ENCODE measurements at places on chromosomes 12 and 14.

DNA sequence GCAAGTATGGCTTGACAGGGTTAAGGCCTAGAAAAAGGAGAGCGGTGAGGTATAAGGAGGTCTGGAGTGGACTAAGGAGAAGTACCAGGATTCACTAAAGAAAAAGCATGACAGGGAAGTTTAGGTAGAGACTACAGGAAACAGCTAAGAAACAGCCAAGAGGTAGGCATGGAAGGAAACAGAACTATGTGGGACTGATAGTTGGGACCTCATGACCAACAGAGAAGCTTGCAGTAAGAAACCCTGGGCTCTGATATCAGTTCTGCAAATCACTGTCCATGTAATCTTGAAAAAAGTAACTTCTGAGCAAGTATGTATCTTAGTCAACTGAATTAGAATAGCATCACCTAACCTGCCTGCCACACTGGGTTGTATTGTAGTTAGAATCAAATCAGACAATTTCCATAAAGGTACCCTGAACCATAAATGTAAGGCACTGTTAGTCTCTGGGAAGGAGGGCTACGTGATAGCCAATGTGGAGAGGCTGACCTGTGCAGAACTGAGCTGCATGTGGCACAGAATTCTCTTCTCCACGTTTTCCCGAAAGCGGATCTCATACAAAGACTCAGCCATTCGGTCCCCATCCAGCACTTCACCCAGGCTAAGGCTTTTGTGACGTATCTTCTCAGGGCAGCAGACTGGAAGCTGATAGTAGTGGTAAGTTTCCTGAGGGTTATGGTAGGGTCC, 912 bp downstream of the TM9SF1 start:
- DNase-seq = no peak

- DNase-seq = peak; percentile 30
These were observed 220.6 kb upstream of the RGS6 start for GRCh38 chr14:71711619-71712018.

DNA sequence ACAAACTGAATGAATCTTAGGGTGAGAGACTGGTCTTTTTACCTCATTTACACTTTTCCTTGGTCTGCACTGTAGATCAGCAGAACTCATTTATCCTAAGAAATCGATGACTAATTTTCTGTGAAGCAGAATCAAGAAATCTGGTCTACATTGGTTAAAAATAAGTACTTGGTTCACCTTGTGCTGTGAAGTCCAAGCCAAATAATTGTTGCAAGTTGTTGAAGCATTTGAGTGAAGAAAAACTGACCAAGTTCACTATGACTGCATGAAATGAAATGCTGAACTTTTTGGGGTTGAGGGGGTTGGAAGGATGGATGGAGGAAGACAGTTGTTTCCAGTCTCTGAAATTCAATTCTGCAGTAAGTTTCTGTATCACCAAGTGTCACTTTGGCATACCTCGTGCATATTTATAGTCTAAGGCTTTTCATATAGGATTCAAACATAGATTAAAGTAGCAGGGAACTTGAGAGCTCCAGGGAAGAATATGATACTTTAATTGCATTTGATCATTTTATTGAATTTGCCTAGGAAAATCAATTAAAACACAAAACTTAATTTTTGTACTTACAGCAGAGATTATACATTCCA, 75.0 kb downstream of the FAR2 start:
- DNase-seq = no peak

DNA sequence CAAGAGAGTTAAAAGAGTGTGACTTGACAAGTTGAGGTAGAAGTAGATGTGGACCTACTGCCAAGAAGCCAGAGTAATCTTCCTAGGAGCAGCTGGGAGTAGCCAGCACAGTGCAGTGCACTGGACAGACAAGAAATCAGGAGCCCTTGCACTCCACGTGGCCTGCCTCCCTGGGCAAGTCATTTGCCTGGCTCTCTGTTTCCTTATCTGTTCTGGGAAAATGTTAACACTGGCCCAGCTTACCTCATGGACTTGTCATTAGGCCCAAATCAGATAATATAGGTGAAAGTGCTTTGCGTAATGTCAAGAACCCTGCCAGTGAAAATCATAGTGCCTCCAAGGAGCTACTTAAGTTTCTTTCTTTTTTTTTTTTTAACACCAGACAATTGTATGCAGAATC, 19.2 kb downstream of the SLC7A8 start:
- DNase-seq = no peak

- DNase-seq = peak; percentile 18
These were observed 151.9 kb upstream of the ATF7IP start for GRCh38 chr12:14213542-14213941.

DNA sequence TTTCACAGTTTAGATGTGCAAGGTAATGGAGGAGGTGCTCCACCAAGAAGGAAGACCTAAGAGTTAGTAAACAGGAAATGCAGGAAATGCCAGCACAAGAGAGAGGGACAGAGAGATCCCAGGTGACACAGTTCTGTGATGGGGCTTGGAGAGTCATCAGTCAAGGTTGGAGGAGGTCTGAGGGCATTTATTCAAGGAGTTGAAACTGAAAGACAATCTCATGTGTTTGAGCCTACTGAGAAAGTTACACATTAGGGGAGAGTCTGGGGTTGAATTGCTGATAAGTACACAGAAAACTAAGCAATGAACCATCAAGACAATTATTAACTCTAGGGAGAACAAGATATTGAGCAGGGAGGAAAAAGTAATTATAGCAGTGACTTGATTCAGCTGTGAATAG, 138.5 kb downstream of the ANO6 start:
- DNase-seq = no peak

- DNase-seq = peak; percentile 20
These were observed 877.7 kb downstream of the GALC start for GRCh38 chr14:87115234-87115633.

GRCh38 chr12:27524494-27524835, 459 bp downstream of the PPFIBP1 start:
- DNase-seq = no peak

DNA sequence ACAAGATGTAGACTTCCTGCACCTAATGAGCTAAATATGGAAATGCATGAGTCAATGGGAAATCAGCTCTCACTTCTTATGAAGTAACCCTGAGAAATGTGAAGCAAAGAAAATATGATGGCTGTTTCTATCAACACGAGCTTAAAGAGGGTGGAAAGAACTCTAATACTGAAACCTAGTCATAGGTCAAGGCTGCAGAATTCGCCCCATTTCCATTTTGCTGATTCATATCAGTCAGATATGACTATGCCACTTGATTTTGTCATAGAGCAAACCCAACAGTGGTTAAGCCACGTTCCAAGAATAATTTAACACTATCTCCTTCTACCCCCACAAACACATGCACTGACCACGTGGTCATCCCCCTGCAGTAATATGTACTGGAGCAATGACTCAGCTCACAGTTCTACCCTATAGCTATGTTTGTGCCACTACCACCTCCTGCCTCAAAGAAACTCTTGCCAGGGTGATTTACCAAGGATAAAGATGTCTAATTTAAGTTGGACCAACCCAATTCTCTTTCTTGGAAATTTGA, 157.5 kb downstream of the TMTC3 start:
- no peak for DNase-seq

DNA sequence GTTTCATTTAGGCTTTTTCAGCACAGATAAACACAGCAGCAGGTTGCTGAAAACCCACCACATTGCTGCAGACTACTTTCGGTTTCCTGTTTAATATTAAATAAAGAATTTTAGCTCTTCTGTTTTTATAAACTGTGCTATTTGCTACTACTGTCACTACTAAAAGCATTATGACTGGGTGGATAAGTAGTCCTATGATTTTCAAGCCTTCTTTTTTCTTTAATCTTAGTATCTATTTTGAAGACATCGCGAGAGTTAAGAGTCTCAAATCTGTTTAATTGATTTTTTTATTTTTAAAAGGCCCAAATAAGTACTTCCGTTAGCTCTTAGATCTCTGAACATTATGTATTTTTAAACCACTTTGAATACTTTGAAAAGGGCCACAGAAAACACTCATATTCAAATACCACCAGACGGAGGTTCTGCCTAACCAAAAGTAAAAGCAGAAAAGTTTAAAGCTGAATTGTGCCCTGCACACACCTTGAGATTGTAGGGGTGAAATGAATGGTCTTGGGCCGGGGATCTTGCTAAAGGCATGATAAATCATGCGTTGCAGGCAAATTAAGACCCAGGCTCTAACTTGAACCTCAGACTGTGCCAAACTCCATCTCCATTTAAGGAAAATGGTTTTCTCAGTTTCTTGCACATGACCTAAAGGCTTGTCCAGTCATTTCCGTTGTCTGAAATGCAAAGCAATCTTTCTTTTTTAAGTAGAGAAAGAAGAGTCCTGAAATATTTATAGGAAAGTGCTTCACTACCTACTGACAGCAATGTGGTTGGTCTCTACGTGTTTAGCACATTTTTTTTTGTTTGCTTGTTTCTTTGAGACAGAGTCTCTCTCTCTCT, 13.6 kb upstream of the FOXN3 start:
- no peak for DNase-seq

DNA sequence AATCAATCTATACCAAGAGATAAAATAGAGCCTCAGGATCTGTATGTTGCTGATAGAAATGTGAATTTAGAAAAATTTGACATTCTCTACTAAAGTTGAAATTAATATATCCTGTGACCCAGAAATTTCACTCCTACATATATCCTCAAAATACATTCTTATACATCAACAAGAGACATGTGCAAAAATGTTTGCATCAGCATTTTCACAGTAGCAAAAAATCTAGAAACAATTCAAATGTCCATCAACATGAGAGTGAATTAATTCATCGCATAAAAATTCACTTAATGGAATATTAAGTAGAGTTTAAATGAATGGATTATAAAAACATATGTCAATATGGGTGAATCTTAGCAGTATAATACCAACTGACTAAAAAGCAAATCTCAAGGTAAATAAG, 80.8 kb downstream of the GPR65 start:
- no peak for DNase-seq

GRCh38 chr14:61153914-61154545, 127.1 kb downstream of the TMEM30B start:
- peak; percentile 68 for DNase-seq

GRCh38 chr12:24748326-24748725, 200.6 kb downstream of the BCAT1 start:
- no peak for DNase-seq

- no peak for DNase-seq
These were observed 66.7 kb downstream of the SLC24A4 start for GRCh38 chr14:92389598-92390158.

DNA sequence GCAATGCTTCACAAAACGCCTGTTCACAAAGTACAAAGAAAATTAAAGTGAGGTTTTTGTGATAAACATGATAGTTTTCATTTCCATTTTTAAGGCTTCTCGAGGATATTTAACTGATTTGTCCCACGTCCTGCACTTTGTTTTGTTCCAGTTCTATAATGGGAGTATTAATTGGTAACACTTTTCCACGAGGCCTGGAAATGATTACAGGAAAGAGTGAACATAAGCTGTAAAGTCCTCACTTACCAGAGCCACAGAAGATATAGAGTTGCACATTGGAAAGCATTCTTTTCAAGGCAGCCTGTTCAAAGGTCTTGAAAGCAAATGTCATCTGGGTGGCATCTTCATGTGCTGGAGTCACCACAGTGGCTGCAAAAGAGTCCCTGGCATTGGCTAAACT, 1236.6 kb downstream of the BCL11B start:
- DNase-seq = no peak

- DNase-seq = no peak
These were observed 37.1 kb upstream of the LMNTD1 start for GRCh38 chr12:25590011-25590721.

DNA sequence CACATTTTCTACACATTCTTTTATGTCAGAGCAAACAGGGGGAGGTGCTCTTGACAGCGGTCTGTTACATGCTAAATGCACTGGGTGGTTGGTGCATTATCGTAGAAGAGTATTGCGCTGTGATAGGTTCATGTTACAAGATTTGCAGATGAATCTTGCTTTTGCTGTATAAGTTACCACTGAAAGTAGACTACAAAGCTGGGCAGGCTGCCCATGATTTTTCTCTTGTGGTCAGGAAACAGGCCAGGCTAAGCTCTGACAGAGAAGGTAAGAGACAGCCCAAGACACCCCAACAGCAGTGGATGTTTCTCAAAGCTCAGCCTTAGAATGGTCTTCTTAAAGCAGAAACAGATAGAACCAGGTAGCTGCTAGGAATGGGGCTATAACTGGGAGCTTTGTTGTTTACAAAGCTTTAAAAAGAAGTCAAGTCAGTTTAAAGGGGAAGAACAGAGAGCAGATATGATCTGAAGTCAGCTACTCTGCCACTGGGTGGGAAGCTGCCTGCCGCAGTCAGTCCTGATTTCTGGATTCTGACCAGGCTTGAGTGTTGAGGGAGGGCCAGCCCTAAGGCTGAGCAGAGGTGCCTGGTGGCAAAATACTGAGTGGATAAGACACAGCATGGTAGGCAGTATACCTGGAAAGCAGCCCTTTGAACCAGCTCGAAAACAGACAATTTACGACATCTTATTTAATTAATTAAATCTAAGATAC, 9.4 kb downstream of the KCNA1 start:
- no peak for DNase-seq

GRCh38 chr14:101928415-101928841, 35.9 kb upstream of the DYNC1H1 start:
- DNase-seq = no peak

- DNase-seq = no peak
These were observed 84.7 kb upstream of the TSPAN8 start for GRCh38 chr12:71242511-71242910.

DNA sequence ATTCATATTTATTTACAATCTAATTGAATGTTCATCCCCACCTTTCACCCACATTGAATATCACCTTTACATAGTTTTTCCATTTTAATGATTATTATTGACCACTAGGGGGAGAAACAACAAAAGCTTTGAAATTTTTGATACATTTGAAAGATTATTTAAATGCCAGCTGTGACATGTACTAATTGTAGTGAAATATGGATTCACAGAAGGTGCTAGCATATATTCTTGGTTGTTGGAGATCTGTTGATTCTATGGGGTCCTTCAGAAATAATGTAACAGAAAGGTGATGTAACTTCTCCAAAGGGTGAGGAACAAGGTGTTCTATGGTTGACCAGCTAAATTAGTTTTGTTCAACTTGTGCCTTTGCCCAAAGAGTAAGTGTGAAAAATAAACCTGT, 22.4 kb upstream of the GPR33 start:
- no peak for DNase-seq

DNA sequence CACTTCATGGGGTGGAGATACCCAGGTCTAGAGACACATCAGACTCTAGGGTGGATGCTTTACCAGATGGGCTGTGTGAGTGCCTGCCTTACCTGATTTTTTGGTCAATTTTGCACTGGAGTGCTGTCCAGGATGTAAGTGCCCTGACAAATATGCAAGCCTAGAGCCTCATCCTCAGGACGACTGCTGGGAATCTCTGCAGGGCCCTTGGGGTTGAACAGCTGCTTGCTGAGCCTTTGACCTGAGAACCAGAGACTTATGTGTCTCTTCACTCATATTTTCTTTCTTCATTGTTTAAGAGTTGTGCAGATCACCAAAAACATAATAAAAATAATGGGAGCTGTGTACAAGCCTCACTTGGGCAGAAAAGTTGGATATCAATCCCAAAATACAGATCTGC, 551.5 kb upstream of the ATP2B1 start:
- DNase-seq = no peak

- DNase-seq = peak; percentile 69
These were observed 7.2 kb downstream of the TPCN1 start for GRCh38 chr12:113228394-113229028.
